ENCODE measurements at places on chromosomes 7 and 10. TPM values are rescaled to one million over a fixed set of nuclear protein-coding genes. Genes with fewer than 3 reads are reported as not detected.

- DNase-seq: no peak
Measured at GRCh38 chr7:29008590-29008989, 50.5 kb upstream of the TRIL start.

GRCh38 chr7:82559193-82559805, 115.7 kb upstream of the CACNA2D1 start:
- peak; percentile 72 for DNase-seq

DNA sequence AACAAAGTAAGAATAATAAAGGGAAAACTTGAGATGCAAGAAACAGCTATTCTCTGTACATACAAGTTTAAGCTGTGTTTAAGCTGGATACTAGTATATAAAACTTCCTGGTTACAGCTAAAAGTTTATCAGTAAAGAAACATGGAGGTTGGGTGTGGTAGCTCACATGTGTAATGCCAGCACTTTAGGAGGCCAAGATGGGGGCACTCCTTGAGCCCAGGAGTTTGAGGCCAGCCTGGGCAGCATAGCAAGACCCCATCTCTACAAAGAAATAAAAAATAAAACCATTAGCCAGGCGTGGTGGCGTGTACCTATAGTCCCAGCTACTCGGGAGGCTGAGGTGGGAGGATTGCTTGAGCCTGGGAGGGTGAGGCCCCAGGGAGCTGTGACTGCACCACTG, 3.2 kb downstream of the RSU1 start:
- DNase-seq: no peak

DNA sequence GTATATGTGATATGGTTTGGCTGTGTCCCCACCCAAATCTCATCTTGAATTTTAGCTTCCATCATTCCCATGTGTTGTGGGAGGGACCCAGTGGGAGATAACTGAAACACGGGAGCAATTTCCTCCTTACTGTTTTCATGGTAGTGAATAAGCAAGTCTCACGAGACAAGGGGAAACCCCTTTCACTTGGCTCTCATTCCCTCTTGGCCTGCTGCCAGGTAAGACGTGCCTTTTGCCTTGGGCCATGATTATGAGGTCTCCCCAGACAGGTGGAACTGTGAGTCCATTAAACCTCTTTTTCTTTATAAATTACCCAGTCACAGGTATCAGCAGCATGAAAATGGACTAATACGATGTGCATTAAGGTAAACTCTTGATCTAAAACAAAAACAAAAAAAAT, 357.1 kb upstream of the AOAH start:
- no peak for DNase-seq

DNA sequence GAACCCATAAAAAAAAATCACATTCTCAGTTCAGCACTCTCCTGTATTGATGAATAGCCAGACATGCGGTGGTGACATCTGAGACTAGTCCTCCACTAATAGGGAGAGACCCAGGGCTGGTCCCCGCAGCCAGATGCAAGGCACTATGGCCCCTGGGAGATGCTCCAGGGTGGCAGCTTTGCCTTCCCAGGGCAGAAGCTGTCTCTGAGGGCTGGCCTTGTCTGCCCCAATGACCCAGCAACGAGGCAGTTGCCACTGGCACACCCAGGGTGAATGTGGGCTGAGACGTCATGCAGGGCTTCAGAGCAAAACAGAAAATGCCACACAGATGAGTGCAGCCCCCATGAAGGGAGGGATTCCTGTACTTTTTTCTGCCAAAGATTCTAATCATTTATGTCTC, 50.1 kb upstream of the GDF10 start:
- DNase-seq: no peak

DNA sequence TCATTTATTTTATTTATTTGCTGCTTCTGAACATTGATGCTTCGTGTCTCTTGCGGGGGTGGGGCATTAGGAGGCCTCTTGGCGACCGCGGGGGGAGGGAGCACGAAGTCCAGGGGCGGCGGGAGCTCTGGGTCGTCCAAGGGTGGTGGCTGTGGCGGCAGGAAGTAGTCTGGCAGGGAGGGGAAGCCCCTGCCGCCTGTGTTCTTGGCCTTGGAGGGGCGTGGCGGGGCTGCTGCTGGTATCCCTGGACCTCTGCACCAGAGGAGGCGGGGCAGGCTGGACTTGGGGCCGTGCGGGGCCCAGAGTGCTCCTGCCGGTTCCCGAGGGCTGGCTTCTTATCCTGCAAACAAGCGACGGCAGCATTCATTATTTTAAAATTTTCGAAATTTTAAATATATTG, 70.5 kb upstream of the ABI1 start:
- DNase-seq: no peak

GRCh38 chr10:99328579-99329303, 415 bp upstream of the CNNM1 start:
- no peak for DNase-seq

GRCh38 chr7:107597953-107598352, 17.9 kb downstream of the BCAP29 start:
- no peak for DNase-seq

- no peak for DNase-seq
Measured at GRCh38 chr7:19919261-19920095, 146.1 kb upstream of the TMEM196 start.

DNA sequence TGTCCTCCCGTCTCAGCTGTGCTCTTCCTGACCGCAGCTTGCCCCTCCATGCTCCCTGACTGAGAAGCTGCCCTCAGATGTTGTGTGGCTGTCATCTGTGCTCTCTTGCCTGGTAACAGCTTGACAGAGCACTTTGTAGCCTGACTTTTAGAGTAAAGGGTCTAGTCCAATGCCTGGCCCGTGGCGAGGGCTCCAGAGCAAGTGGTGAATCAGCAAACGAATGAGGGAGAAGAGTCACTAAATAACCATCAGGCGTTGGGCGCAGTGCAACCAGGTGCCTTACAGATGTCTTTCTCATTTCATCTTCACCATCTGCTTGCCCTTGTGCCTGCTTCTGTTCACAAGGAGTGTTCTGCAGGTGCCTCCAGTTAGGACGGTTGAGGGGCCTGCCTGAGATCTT, 45.6 kb downstream of the MKI67 start:
- no peak for DNase-seq

DNA sequence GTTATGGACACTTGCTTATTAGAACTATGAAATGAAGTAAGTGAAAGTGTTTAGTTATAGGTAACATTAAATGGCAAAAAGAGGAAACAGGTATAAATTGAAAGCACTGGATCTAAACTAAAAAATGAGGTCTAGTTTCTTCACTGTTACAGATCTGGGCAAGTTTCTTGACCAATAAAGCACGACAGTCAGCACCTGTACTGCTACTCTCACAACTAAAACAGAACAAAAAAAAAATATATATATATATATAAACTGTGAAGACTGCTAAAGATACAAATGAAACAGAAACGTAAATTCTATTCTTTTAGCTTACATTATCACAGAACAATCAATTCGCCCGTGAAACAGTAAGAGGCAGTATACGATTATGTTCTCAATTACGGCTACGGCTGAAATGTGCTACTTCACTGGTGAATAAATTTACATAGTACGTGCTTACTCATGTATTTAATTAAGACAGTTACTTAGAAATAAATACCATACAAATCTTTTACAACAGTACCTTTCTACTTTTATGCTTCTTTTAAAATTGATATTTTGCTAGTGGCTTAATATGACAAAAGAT, 4.2 kb downstream of the AHR start:
- peak; percentile 85 for DNase-seq

DNA sequence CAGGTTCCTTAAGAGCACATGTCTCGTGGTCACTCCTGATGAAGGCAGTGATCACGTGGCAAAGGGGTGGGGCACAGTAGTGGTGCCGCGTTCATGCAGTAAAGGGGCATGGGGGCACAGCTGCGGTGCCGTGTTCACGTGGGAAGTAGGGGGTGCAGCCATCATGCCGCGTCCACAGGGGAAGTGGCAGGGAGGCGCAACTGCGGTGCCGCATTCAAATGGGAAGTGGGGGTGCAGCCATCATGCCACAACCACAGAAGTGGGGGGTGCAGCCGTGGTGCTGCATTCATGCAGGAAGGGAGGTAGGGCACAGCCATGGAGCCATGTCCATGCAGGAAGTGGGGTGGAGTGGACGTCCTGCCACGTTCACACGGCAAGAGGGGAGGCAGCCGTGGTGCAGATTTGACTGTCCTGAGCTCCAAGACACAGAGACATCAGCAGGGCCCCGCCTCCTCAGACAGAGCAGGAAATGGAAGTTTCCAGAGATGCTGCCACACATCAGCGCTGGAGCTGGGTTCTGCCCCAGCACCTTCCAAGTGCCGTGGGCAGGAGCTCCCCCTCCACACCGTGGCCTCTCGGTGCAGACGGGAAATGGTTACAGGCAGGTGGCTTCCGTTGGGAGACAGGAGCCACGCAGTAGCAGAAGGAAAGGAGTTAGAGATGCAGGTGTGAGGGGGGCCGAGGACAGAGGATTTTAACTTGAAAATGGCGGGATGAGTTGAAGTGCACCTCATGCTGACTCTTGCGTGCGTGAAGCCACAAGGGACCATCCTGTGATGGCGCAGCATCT, 95.0 kb upstream of the DDC start:
- DNase-seq: no peak

DNA sequence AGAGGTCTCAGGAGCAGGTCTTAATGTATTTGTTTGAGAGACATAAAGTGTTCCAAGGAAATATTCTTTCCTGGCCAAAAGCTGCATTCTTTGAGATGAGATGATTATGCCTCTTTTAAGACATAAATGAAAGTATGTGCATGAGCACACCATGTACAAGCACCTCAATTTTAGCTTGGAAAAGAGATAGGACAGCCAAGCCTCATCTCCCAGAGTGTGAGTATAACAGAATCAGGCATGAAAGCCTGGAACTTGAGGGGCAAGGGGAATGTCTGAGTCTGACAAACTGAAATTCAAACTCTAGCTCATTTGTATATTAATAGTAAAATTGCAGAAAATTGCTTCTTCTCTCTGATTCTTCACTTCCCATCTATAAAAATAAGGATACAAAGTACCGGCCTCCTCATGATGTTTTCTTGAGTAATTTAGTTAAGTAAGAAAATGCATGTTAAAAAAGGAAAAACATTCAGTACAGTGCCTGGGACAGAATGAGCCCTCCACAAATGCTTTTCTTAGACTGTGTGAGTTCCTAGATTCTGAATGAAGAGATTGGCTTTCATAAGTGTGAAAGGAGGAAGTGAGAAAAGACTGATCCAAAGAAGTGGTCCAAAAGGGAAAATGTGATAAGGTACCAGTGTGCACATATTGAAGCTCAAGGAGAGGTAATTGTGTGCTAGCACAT, 1260.9 kb upstream of the SORCS1 start:
- no peak for DNase-seq

DNA sequence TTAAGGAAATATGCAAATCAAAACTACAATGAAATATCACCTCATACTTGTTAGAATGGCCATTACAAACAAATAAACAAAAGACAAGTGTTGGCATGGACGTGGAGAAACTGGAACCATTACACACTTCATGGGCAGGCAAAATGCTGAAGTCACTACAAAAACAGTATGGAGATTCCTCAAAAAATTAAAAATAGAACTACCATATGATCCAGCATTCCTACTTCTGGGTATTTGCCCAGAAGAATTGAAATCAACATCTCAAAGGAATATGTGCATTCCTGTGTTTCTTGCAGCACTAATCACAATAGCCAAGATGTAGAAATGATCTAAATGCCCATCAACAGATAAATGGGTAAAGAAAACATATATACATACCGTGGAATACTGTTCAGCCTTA, 83.6 kb downstream of the NRCAM start:
- no peak for DNase-seq

DNA sequence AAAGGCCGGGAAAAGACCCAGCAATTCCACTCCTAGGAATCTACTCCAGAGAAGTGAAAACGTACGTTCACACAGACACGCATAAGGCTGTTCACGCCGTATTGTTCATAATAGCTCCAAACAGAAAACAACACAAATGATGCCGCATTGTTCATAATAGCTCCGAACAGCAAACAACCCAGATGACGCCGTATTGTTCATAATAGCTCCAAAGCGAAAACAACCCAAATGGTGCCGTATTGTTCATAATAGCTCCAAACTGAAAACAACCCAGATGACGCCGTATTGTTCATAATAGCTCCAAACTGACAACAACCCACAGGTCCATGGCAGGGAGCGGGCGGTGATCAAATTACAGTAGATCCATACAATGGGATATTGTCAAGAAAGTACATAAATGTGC, 85.2 kb upstream of the DNAAF5 start:
- peak; percentile 48 for DNase-seq

DNA sequence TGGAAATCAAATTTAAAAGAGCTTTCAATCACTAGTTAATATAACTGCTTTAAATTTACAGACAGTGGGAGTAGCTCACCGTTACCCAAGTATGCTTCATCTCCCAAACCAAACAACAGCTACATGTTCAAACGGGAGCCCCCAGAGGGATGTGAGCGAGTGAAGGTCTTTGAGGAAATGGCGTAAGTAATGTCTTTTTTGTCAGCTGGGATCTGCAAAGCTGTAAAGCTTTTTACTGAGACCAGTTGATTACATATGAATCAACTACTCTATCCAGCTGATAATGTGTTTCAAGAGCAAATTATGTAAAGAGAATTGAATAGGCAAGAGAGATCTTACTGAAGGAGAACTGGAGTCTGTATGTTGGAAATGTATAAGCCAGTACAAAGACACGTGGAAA, 116.2 kb downstream of the GLCCI1 start:
- no peak for DNase-seq

DNA sequence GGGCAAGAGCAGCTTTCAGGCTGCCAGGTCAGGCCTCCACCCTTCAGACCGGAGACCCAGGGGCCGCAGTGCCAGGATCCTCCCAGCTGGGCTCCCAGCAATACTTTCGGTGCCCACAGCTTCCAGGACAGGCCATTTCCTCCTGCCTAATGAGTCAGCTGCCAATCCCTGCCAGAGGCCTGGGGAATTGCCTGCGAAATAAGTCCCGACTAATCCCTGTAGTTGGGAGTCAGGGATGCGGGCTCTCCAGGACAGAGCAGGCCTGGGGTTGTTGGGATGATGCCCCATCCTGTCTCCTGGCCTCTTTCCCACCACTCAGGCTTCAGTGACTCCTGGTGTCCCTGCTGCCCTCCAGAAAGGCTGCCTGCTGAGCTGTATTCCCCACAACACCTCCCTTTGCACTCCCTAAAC, 143.5 kb upstream of the UNC5B start:
- DNase-seq: peak; percentile 52

- no peak for DNase-seq
Measured at GRCh38 chr10:24790599-24790998, 66.9 kb upstream of the ARHGAP21 start.

- no peak for DNase-seq
Measured at GRCh38 chr10:536371-536925, 153.0 kb downstream of the DIP2C start.

GRCh38 chr10:100734295-100735086, 10.9 kb upstream of the PAX2 start:
- DNase-seq: no peak

- no peak for DNase-seq
Measured at GRCh38 chr7:24158975-24159374, 125.0 kb upstream of the NPY start.

DNA sequence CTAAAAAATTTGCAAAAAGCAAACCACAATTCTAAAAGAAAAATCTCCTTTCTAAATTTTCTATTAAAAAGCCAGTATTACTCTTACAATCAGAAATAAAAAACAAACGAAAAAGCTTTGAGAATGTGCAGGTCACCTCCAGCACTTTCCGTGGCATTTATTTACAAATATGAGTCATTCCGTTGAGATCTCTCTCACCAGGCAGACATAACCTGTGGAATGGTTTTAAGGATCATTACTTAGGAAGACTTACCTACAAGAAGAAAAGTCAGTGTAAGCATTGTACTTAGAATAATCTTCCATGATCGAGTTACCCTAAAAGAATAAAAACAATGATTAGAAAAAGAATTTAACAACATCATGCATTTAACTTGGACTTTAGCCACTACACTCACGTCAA, 3.3 kb downstream of the SUN3 start:
- DNase-seq: no peak

Gene IKZF1
- under 0.01 TPM for total RNA-seq

Gene OR6V1
- total RNA-seq: not detected

Gene GIMAP6
- total RNA-seq: 175 TPM

Gene LIPJ
- not detected for total RNA-seq
